Stimulated activated CD4-positive, alpha-beta T cell treated with anti-CD3 and anti-CD28 coated beads, Interleukin-1b, Interleukin-23, amount 100 ng/mL, for 1 hour (primary cell): ENCODE measurements at places on chromosomes 12 and 14.

GRCh38 chr12:9749640-9750039 is 11.1 kb downstream of the CD69 start:
- DNase-seq: no peak

DNA sequence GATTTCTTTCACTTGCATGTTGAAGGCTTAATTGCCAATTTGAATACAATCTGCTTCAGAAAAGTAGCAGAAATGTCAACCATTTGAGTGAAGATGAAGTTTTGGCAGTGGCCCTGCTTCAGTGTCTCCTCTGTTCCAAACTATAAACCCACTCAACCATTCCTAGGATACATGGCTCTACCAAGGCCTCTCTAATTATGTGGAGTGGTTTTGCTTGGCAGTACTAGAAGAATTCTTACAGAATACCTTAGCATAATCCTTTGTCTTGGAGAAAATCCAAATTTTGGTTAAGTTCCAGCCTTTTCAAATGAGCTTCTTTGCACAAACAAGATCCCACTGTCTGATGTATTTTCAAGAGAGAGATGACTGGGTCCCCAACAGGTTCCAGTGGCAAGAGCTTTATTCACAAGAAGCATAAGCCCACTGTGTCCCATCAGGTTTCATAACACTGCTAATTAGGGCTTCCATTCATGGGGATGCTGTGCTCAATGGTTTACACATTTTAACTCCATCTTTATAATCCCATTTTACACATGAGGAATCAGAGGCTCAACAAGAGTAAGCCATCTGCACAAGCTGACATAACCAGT is 234.5 kb downstream of the IPO8 start:
- DNase-seq: no peak

DNA sequence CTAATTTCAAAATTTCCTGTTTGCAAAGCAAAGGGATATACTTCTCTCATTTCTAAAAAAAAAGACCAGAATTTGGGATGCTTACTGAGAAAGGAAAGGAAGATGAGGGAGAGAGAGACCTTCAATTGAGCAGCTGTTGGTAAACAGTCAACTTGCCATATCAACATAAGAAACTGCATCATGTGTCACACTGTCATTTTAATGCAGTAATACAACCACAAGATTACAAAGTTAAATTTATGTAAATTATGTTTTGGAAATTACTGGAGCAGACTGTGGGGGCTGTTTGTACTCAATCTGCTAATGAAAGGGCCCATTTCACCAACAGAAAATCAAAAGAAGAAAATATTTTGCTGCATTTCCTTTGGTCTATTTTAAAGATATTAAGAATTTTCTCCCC is 370.4 kb upstream of the TMPO start:
- no peak for DNase-seq

GRCh38 chr12:79114896-79115295 is 250.3 kb downstream of the SYT1 start:
- no peak for DNase-seq

DNA sequence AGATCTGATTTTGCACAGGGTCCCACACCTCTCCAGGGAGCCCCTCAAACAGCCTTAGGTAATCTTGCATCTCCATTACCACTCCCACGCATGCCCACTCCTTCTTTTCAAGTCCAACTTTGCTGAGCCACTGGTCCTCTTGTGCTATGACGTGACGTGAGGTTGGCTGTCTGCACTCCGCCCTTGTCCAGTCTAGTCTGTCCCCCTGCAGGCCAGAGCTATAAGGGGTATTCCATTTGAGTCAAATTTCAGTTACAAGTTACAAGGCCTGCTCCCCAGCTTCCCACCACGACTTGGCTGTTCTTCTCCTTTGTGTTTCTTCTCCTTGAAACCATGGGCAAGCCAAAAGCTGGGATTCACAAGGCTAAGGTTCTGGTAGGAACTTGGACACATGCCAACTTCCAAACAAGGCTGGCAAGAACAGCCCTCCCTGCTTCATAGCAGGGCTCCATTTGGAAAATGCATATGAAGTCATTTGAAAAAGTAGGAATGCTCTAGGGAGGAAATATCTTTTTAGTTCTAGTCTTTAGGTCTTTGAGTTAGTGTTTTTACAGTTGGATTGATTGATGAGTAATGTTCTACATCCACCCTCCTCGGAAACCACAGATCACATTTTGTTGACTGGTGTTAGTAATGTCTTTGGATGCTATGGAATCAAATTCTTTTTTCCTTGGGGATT is 49.1 kb downstream of the KCNA1 start:
- DNase-seq: no peak
